IPS DF 19.7 (cell line): ENCODE measurements at places on chromosomes 6 and 20.
A peak's percentile ranks its signal among the peaks of the same experiment; 100 is the strongest.

GRCh38 chr6:894274-894673 lies 201.3 kb upstream of the EXOC2 start:
- DNase-seq: no peak

GRCh38 chr6:116267836-116268588 lies 11.7 kb downstream of the TSPYL1 start:
- DNase-seq: no peak

GRCh38 chr6:107977283-107977682 lies 19.3 kb upstream of the SEC63 start:
- no peak for DNase-seq

GRCh38 chr6:75437421-75437891 lies 56.1 kb downstream of the FILIP1 start:
- no peak for DNase-seq

DNA sequence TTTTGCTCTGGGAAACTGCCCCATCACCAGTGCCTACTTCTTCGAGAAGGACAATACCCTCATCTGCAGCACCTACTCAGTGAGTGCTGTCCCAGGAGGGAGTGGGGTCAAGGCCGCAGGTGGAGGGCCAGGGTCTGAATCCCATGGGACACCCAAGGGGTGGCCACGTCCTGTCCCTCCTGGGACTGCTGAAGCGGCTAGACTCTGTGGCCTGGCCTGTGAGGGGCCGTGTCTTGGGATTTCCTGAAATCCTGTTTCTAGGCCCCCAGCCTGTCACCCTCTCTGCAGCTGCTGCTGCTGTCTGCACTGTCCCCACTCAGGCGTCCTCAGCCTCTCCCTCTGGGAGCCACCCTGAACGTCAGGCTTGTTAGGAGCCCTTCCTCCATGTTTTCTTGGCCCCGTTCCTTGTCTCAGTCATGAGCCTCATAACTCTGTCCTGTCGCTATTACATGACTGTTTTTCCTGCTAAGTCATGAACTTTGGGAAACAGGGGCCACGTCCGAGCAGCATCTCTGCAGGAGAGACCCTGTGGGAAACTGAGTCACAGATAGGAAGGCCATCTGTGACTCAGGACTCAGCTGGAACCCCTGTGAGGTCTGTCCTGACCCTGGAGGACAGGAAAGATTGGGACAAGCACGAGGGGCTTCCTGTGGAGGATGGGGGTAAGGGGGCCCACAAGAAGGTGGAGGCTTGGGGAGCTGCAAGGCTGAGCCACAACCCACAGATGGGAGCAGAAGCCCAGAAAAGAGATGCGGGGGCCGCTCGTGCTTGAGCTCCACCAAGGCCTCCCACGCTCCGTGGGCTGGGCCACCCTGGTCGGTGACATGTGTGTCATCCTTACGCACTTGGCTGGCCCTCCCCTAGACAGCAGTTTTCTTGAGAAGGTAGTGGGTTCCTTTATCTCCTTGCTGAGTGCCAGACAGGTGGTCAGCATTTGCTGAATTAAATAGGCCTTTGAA lies 49.9 kb downstream of the EFCAB8 start:
- DNase-seq: no peak

GRCh38 chr6:129353067-129353466 lies 356.9 kb downstream of the ARHGAP18 start:
- DNase-seq: no peak

DNA sequence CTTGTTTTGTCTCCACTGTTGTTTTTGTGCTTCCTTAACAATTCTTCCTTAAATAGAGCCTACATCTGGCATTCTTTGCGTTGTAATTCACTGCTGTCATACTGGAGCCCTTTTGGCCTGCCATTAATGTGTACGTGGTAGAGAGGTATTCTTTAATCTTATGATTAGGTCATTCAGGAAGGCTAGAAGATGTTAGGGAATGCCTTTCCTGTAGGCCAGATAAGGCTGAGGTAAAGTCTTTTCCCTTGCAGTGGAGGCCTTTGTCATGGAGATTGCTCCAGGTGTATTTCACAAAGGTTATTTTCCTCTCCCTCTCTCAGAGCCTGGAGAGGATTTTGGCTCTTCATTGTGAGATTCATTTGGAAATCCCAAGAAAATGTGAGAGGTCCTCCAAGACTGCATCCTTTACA lies 146.9 kb downstream of the FUT9 start:
- peak; percentile 83 for DNase-seq

GRCh38 chr20:57013217-57013616 lies 253.2 kb downstream of the BMP7 start:
- no peak for DNase-seq
